ENCODE measurements at places on chromosomes 2 and 18. TPM values are rescaled to one million over a fixed set of nuclear protein-coding genes. Genes with fewer than 3 reads are reported as not detected.

VWA3B gene
- total RNA-seq: not detected

DNA sequence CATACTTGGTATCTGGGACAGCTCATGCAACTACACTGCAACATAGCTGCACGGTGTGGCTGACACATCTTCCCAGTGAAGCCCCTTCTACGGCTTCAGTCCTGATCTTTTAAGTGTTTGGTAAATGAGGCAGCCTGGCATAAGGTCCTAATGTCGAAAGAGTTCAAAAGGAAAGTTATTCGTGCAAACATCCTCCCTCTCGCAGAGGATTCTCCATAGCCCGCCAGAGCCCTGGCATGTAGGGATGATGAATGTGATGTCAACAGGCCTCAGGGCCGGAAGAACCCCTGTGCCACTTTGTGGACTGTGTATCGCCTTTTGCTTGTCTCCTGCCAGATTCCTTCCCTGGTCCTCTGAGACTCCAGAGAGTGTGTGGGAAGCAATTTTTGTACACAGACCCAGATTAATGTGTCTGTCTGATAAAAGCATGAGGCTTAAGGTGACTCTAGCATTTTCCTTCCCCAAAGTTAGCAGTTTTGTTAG, 88.5 kb downstream of the SOCS6 start:
- no peak for DNase-seq

DNA sequence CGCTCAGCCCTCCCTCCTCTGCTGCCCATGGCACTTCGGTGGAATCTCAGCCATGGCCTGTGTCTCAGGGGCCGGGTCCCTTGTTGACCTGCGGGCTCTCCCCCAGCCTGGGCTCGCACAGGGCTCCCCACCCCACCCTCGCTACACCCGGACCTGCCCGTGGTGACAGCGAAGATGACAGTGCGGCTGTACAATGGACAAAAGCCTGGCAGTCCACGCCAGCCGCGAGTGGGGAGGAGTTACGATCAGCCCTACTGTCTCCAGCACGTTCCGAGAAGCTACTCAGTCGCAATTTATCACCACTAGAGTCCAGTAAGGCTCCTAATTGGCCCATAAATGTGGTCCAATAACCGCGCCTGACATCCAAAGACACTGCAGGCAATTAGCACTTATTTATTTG, 31.6 kb downstream of the GBX2 start:
- DNase-seq: no peak

TEKT4 gene
- total RNA-seq: 0.26 TPM

GPBAR1 gene
- total RNA-seq: 0.18 TPM

LOXL3 gene
- total RNA-seq: 1.0 TPM

- no peak for DNase-seq
Measured at GRCh38 chr2:165874445-165875039, 79.0 kb downstream of the TTC21B start.

- no peak for DNase-seq
Measured at GRCh38 chr2:177708660-177709444, 316.3 kb downstream of the AGPS start.

AMER3 gene
- not detected for total RNA-seq

SRD5A2 gene
- not detected for total RNA-seq

- no peak for DNase-seq
Measured at GRCh38 chr18:63883617-63884016, 3.9 kb upstream of the SERPINB2 start.

MOCOS gene
- total RNA-seq: 3.0 TPM

ZSWIM2 gene
- not detected for total RNA-seq

SMYD1 gene
- total RNA-seq: not detected

CHRNG gene
- not detected for total RNA-seq

DNA sequence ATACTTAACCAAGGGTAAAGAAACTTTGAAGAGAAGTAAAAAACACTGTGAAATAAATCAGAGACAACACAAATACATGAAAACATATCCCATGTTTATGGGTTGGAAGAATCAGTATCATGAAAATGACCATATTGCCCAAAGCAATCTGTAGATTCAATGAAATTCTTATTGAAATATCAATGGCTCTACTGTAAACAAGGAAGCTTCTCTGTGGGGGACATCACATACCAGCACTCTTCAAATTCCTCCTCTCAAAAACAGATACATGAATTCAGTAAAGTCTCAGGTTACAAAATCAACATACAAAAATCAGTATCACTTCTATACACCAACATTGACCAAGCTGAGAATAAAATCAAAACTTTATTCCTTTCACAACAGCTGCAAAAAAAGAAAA, 63.5 kb upstream of the CNTNAP5 start:
- DNase-seq: no peak

DNA sequence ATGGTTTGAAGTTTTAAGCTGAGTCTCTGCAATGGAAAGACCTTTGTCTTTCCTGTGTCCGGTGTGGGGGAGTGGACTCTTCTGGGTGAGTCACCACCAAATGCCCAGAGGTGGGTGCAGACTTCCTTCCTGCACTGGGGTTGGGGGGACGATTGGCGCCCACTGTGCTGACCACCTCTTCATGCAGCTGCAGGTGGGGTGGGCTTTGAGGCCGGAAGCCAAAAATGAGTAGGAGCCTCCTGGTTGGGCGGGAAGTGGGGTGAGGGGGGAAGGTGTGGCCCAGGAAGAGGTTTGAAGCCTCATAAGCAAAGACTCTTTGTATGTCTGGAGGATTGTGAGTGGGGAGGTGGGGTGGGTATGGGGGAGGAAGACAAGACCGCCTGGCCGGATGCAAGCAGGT, 27.6 kb downstream of the PAX8 start:
- no peak for DNase-seq

C2orf66 gene
- 0.33 TPM for total RNA-seq

UGT1A10 gene
- not detected for total RNA-seq

FRZB gene
- 0.08 TPM for total RNA-seq

DNA sequence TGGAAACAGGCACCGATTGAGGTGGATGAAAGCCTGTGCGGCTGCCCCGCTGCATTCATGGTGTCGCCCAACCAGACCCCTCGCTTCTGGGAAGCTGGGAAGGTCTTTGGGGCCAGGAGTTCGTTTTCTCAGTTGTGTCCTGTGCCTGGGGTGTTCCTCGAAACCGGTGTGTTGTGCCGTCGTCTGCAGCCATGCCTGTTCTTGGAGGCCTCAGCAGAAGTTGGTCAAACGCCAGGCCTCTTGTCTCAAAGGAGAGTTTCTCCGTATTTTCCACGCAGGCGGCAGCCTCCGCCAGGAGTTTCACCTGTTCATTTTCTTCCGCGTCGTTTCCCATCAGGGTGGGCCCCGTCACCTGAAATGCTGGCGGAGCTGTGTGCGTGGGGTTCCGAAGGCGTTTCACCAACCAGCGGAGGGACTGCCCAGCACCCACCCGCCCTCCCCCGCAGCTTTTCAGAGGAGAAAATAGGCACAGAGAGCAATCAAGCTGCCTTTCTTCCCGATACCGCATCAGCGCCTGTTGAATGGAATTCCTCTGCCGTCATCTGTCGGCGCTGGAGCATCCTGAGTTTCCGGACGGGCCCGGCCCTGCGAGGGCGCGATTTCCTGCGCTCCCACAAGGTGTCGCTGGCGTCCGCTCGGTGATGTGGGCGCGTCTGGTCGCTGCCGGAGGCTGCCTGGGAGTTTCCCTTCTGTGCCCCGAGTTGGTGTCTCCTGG, 17.0 kb upstream of the NFATC1 start:
- no peak for DNase-seq

DNA sequence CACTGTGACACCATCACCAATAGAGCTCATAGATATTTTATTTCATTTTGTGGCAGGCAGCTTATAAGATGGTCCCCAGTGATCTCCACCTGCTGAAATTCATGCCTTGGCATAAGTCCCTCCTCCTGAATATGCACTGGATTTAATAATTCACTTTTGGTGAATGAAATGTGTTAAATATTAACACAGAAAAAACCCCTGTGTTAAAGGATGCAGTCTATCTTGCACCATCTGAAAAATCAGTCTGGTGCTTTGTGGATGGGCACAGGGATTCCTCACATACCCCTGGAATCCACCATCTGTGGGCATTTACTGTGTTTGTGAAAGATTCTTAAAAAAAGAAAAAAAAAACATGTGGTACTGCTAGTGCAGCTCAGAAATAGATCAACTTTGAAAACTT, 26.1 kb upstream of the WIPF1 start:
- no peak for DNase-seq

- no peak for DNase-seq
Measured at GRCh38 chr2:67459761-67460160, 62.6 kb downstream of the ETAA1 start.

GMCL1 gene
- total RNA-seq: 13.2 TPM

Measured in Panc1 (cell line).